ENCODE measurements at places on chromosomes 11 and 22.

DNA sequence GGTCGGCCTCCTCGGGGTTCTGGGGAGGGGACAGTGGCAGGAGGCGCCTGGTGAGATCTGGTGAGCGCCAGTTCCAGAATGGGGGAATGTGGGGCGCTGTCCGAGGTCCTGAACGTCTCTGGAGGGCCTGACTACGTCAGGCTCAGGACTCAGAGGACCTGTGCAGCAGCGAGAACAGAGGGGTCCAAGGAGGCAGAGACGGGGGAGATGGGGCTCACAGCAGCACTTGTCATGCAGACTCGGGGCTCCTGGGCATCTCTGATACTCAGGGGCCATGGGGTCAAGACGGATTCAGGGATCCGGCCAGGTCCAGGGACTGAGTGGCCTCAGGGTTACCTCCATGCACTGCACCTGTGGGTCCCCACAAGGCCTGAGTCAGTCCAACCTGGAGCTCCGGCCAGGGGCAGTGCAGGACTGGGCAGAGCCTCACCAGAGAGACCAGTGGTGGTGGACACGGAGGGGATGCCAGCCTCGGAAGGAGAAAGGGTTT is 92.2 kb downstream of the BRD1 start:
- no peak for DNase-seq

DNA sequence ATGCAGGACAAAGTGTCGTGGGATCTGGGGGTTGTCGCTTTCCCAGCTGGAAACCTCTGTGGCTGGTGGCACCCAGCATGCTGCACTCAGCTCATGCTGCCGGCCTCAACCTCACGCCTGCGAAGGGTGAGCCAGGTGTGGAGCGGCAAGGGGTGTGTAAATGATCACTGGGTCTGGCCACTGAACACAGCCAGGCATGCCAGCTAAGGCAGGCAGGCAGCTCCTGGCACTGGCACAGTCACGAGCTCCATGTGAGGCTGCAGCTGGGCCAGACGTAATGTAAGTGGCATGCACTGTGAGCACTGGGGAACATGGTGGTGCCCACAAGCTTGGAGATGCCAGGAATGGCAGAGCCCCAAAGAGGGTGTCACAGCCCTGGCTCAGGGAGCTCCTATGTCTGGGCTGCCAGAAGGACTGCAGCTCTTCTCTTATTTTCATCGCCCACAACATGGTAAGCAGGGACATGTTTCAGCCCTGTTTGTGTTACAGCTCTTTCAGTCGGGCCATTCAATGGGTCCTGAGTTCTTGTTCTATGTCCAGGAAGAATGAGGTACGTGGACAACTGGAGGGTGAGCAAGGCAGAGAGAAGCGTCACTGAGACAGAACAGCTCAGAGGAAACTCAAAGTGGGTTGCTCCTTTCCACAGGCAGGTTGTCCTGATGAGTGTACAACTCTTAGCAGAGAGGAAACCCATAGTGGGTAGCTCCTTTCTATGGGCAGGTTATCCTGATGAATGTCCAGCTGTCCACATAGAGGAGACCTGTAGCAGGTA is 403.8 kb downstream of the CNTN5 start:
- DNase-seq = no peak

- DNase-seq = no peak
Measured at GRCh38 chr22:45526768-45527360, 24.2 kb downstream of the FBLN1 start.

DNA sequence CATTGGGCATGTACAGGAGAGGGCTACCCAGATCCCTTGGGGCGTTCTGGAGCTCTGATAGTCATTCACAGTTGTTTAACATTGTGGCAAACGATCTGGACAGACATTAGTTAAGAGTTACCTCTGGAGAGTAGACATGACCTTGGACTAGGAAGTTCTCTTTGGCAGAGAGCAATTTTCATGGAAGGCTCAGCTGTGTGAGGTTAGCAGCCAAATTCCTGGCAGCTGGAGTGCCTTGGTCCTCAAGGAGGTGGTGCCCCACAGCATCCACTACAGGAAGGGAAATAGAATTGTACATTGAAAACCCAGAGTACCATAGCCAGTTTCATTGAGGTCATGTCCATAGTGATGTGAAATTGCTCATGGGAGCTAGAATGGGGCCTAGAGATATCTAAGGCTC is 82.8 kb downstream of the BLID start:
- no peak for DNase-seq

DNA sequence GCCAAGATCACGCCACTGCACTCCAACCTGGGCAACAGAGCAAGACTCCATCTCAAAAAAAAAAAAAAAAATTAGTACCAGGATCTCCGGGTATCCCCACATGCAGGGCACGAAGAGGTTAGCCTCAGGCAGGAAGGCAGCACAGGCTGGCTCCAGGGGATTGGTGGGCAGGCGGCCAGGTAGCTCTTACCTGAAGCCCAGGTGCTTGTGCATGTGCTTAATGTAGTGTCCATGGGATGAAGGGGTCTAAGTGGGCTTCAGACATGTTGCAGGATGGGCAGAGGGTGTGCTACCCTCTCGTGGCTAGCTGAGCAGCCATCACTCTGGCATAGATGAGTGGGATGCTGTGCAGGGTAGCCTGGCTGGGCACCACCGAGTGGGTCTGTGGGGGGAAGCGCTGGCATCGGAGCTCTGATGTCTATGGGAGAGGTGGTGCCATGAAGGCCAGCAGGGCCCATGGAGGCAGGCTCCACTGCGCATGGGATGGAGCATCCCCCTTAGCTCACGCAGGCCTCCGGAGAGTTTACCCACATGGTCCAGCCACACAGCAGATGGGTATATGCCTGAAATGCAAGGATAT is 11.0 kb downstream of the RFPL1 start:
- no peak for DNase-seq

DNA sequence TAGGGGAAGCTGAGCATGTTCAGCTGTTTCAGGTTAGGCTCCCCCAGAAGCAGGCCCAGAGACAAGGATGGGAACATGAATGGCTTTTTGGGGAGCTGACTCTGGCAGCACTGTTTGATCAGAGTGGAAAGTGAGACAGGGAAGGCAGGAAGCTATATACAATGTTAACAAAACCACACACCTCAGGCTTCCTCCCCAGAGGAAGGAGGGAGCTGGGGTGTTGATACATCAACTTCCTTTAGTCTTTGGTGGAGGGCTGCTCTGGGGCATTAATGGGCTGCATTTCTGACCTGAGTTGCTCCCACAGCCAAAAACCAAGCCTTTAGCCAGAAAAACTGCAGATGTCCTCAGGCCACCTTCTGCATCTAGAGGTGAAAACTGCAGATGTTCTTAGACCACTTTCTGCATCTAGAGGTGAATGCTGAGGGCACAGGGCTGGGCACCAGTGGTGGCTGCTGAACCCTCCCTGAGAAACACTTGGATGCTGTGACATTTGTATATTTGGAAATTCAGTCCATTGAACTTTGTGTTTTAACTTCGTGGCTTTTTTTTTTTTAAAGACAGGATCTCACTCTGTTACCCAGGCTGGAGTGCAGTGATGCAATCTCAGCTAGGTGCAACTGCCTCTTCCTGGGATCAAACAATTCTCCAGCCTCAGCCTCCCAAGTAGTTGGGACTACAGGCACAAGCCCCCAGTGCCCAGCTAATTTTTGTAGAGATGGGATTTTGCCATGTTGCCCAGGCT is 49.9 kb downstream of the KIAA1671 start:
- no peak for DNase-seq

DNA sequence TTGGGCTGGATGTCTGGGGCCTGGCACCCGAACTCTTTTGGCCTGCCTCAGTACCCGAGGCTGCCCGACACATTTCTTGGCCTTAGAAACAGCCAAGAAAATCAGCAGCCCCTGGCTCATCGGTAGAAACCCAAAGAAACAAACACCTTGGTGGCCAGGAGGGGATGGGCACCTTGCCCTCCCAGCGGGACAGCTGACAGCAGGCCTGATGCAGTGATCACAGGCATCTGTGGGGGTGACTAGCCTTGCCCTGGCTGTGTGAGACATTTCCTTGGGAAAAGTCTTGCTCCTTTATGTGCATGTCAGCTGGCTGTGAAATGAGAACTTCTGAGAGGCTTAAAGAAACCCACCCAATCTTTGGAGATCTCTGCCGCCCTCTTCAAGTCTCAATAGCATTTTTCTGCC is 60.9 kb downstream of the SMIM38 start:
- DNase-seq = no peak

GRCh38 chr11:112656772-112657428 is 304.3 kb upstream of the NCAM1 start:
- no peak for DNase-seq

GRCh38 chr11:60318726-60319125 is 8.3 kb upstream of the MS4A6E start:
- no peak for DNase-seq

DNA sequence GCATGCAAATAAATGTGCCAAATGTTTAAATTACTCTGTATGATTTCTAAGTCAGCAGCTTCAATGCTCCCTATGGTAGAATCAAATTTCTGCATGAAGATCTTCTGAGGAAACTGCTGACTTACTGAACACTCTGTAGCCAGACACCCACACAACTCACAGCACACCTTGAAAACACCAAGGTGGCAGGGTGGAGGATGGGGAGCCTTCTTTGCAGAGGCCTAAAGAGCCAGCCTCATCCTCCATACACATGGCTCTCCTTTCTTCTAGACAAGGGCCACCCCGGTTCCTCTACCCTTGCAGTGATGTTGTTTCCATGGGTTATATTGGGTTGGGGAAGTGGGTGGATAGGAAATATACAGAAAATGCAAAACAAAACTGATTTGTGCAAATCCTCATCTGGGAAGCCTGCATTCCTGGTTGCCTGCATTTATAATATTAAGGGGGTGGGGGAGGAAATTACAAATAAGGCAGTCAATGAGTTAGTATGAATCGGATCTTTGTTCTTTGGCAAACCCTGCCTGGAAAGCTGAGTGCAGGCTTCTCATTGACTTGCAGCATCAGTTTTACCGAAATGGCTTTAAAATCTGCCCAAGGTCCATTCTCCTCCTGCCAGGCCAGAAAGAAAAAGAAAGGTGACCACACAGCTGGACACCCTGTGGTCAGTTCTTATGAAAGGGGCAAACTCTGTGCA is 15.8 kb upstream of the ETS1 start:
- DNase-seq = no peak

- no peak for DNase-seq
Measured at GRCh38 chr22:20989323-20990138, 7.4 kb downstream of the LZTR1 start.

DNA sequence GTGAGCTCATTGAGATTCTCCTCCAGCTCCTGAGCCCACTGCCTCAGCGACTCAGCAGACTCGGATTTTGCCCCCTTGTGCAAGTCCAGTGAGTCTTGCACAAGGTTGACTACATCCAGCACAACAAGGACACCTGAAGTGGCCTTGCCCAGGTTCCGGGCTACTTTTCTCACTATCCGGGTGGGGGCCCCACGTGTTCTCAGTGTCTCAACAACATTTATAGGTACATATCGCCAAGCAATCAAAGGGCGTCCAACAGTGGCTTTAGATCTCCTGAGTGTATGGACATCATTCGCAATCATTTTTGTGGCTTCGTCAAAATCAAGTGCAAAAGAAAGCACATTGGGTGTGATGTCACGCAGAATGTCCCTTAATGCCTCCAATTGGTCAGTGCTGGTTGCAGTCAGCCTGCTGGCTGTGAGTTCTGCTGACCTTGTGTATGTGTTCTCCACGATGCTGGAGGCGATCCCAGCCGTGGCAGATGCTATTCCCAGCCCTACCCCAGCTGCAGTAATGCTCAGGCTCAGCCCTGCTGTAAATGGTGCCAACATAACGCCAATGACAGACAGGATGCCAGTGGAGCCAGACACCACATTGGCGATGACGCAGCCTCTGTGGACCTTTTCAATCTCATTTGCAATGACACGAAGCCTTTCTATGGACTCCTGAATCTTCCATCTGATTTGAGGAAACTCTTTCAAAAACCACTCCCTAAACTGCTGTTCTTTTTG is 10.3 kb downstream of the APOL4 start:
- no peak for DNase-seq

DNA sequence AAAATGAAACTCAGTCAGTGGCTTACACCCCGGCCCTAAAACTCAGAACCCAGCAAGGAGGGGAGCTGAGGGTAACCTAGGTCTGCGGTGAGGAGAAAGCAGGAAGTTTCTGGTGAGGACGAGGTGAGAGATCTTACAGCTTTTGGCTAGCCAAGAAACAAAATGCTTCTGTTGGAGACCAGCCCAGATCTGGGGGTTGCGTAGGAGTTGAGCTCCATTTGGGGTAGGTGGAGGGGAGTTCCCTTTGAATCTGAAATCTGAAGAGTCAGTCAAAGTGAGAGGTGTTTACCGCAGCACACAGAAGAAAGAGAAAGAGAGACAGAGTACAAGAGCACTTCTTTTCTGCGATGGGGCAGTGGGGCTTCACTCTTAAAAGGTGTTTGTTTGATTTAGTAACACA is 29.6 kb downstream of the EHF start:
- peak; percentile 54 for DNase-seq

DNA sequence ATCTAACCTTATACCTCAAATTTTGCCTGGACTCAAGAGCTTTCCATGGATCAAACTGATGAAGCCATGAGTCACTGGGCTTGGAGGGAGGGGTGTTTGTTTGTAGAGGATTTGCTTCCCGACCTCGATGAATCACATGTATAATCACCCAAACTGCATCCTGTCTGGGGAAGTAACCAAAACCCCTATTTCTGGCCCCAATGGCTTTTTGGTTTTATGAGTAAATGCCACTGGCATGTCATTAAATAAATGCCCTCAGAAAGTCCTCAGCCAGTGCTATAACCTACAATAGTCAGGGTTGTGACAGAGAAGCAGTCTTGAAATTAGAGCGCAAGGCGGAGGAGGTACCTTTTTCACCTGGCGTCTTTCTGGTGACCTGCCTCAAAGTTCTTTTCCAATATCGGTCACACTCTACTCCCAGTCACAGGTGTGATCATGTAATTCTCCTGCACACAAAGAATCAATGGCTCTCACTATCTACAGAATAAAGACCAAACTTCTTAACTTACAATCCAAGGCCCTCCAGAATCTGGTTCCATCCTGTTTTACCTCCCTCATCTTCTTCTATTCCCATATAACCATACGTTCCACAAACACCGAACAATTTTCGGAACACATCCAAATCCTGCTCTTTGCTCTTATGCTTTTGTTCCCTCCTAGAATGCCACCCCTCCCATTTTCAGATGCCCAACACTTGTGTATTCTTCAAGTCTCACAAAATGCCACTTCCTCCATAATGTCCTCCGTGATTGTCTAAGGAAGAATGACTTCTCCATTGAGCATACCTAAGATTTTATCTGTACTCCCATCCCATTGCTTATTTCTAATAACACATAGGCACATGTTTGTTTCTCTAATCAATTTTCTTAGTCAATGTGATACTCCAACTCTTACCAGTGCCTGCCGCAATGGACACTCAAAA is 81.3 kb upstream of the BLID start:
- no peak for DNase-seq

GRCh38 chr11:3115321-3115720 is 49.8 kb downstream of the OSBPL5 start:
- DNase-seq = no peak

DNA sequence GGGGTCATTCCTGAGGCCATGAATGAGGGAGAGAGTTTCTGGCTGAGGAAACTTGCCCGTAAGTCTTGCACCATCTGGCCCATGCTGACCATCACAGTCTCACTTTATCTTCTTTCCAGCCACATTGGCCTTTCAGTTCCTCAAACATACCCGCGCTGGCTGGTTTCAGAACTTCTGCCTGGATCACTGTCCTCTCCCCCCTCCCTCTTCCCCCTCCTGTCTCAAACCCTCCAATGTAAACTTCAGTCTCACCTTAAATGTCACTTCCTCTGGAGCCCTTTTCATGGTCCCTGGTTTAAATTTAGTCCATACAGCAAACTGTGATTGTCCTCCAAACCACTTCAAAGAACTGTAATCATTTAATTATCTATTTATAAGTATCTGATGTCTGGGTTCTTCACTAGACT is 3.7 kb upstream of the TMEM109 start:
- no peak for DNase-seq

GRCh38 chr11:11995601-11996000 is 12.8 kb downstream of the DKK3 start:
- DNase-seq = no peak

All from activated CD4-positive, alpha-beta T cell treated with anti-CD3 and anti-CD28 coated beads, Interleukin-2, amount 50 U/mL, for 1 hour (primary cell).